CD8-positive, alpha-beta memory T cell (primary cell): ENCODE measurements at places on chromosomes 16 and 17.

- peak; percentile 96 for DNase-seq
These were observed 5.3 kb downstream of the RNF166 start for GRCh38 chr16:88700636-88701482.

DNA sequence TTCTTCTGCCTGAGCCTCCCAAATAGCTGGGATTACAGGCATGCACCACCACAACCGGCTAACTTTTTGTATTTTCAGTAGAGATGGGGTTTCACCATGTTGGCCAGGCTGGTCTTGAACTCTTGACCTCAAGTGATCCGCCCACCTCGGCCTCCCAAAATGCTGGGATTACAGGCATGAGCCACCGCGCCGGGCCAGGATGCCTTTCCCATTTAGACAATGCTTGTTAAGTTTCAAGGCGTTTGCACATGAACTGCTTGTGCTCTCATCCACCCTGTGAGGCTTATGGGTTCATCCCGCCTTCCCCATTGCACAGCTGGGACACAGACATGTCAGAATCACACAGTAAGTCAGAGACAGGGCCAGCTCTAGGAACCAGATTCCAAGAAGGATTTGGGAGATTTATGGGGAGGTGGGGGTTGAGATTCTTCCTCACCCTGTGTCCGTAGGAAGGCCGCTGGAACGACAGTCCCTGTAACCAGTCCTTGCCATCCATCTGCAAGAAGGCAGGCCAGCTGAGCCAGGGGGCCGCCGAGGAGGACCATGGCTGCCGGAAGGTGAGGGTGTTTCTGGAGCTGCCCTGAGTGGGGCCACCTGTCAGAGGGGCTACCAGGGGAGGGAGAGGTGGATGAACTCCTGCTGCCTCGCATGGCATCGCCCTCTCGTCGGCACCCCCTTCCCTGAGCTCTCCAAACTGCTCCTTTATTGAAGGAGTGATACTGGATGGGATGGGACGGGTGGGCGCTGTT, 46.3 kb downstream of the MRC2 start:
- DNase-seq = no peak

DNA sequence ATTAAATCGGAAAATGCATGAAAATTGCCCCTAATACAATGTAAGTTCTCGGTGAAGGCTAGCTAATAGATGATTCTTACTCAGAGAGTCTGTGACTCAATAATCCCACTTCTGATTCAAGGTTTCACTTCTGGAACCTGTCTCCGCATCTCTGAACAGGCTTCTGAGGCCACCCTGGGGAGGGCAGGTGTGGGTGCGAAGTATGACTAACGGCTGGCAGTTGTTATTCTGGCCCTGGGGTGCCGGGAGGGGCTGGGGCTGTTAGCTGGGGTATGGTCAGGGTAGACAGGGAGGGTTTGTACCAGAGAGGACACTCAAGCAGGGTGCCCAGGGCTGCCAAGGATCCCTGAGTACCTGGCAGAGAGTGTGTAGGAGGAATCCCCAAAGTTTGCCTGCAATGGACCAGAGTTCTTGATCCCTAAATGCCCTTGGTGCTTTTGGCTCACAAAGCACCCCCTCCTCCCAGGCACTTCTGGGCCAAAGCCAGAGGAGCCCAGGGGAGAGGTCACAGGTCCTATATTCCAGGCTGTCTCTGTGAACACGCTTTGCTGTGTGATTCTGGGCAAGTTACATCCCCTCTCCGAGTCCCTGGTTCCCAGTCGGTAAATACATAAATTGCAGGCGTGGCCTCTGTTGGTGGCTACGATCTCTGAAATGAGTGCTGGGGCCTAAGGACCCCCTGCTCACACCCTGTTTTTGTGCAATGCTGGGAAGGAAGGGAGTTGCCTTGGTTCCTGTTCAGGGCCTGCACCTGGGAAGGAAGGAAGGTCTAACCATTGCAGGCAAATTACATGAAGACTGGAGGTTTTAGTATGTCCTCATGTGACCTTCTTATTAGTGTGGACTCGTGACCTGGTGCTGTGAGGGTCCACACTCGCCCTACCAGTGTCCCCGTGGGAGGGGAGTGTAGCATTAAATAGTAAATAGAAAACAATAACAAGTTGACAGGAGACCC, 49.9 kb upstream of the CPNE2 start:
- peak; percentile 65 for DNase-seq

DNA sequence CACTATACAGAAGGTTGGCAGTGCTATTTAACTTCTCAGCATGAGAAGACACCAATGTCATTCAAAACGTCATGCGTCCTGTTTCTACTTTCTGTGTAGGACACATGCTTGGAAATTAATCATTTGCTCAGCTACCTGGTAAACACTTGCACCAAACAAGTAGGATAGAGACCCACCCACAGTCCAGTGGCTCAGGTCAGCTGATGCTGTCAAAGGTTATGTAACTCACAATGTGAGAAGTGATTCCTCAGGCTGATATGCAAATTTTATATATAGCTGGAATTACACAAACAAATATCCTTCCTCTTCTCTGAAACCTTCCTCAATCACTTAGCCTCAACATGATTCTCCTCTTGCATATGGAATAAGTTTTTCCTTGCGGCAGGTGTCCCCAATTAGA, 59.6 kb downstream of the ZZEF1 start:
- no peak for DNase-seq

- no peak for DNase-seq
These were observed 6.6 kb upstream of the KCTD5 start for GRCh38 chr16:2675714-2676113.

- DNase-seq = no peak
These were observed 650.9 kb downstream of the TOX3 start for GRCh38 chr16:51896013-51896412.

DNA sequence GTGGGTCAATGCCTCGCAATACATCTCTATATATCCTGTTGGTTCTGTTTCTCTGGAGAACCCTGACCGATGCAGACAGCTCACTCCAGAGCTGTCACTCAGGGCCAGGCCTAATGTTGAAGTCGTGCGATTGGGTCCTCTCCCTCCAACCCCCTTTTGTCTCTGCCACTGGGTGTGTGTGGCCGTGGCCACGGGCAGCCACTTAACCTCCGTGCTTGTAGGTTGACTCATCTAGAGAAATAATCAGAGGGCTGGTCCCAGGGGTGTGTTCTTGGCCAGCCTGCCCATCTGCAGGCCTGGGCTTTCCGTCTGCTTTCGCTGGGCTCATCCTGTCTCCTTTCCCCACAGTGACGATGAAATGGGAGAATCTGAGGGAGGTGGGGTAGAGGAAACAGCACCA, 7.4 kb downstream of the ADAD2 start:
- DNase-seq = no peak

DNA sequence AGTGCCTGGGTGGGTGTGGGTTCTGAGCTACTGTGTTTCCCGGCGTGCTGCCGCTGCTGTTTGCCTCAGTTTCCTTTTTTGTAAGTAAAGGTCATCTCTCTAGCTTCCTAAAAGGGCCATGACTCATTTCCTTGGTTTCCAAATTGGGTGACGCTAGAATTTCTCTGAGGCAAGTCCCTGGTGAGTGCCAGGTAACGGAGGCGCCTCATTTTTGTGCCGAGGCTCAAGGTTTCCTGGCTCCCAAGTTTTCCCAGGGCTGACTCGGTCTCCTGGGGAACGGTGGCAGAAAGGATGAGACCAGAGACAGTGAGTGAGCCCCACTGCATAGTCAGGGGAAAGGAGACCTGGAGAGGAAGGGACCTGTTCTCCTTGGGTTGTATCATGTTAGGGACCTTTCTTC, 20.3 kb downstream of the MSI2 start:
- no peak for DNase-seq

DNA sequence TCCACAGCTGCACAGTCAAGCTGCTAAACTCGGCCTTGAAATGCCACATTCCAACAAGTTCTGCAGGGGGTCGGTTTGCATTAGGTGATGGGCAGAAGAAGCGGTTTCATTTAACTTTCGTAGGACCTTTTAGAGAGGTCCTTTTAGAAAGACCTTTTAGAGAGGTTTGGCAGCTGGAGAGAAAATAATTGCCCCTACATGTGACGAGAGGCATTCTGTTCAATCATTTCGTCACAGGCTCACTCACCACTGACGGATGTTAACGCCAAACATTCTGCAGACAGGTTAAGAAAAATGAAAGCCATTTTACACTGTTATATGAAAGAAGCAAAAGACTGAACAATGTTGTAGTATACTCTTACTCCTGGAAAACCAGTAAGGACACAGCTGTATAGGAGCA, 76.5 kb upstream of the ZNF423 start:
- no peak for DNase-seq

GRCh38 chr17:82030470-82031302, 792 bp upstream of the RAC3 start:
- peak; percentile 85 for DNase-seq

DNA sequence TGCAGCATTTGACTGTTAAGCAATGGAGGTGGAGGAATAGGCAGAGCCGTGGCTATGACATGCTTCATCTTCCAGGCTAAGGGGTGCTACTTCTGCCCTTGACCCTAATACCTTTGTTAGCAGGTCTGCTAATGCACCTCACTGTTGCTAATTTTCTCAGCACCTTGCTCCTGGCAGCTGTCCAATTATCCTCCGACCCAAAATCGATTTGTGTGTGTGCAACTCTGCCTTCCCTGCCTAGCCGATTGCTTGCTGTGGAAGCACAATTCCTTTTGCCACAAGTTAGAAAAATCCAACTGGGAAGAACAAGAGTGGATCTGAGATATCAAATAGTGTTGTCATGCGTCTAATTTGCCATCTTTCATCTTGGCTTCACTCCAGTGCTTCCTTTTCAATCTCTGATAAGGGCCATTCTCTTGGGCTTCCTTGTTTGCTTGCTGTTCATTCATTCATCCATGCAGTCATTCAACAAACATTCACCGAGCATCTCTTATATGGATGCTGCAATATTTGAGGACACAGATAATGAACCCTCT, 422.8 kb downstream of the RBFOX1 start:
- DNase-seq = no peak

DNA sequence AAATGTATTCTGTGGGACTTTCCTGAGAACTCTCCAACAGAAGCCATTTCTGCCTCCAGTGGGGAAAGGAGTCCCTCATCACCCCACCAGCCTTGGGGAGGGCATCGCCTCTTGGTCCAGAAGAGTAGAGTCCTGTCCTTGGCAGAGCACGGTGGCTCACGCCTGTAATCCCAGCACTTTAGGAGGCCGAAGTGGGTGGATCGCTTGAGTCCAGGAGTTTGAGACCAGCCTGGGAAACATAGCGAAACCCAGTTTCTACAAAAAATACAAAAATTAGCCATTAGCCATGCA, 41.0 kb downstream of the LYRM1 start:
- no peak for DNase-seq

DNA sequence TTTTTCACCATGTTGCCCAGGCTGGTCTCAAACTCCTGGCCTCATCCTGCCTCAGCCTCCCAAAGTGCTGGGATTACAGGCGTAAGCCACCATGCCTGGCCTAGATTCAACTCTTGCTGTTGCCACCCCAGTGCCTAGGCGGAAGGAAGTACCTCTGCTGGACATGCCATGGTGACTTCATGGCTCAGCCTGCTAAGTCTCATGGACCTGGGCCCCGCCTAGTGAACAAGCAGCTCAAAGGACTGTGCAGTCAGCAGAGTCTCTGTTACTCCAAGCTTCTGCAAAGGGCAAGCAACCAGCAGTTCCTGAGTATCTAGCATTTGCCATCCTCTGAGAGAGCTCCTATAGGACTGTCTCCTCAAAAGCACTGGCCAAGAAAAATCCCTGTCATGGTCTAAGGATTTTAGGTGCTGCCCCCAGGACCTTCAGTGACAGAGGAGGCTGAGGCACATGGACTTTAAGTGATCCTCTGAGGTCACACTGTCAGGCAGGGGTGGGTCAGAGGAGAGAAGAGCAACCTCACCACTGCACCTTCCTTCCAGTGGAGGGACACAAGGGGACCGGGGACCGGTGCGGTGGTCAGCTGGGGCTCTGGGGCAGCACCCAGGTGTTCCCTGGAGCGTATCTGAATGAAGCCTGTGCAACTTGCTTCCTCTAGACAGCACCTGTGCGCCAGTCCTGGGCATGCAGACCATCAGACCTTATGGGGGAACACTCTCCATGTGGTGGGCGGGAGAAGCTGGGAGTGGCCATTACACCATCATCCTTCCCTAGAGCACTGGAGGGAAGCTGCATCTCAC, 71.3 kb downstream of the IL21R start:
- no peak for DNase-seq

GRCh38 chr17:60989379-60989778, 311.7 kb downstream of the BCAS3 start:
- no peak for DNase-seq

DNA sequence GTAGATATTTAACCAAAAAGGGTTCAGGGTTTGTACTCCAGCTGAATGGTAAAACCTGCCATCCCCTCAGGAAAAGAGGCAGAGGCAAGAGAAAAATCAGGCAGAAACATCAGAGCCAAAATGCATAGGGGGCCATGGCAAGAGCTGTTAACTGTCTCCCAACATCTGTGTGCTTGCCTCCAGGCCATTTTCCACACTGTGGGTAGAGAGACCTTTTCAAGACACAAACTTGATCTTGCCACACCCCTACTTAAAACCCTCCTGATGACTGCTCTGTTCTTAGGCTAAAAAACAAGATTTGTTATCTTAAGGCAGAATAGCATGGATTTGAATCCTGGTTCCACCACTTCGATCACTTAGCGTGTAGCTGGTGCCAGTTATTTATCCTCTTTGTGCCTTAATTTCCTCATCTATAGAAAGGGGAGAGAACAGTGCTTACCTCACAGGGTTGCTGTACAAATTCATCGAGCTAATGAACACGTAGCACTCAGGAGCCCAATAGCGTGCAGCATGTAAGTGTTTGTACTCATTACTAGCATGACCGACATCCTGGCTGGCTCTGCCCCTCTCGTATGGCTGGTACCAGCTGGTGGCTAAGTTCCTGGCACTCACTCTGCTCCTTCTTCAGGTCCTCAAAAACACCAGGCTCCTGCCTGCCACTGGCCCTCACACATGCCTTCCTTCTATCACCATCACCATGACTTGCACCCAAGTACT, 25.8 kb downstream of the STAT3 start:
- DNase-seq = no peak

DNA sequence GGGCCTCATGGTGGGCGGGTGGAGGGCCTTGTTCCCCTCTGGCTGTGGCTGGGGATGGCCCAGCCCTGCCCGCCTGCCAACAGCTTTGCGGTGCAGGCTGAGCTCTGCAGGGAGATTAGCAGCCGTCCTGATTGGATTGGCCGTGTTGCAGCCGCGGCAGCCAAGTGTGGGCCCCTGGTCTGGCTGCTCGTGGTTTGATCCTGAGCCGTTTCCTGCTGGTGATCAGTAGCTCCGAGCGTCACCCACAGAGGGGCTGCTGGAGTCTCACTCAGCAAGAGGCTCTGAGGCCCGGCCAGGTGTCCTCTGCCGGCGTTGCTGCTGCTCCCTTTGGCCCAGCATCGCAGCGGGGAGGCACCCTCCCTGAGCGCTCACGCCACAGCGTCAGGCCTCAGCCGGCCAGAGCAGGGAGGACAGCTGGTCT, 32.5 kb downstream of the BAIAP2 start:
- DNase-seq = no peak

GRCh38 chr17:42632949-42633444, 23.5 kb downstream of the TUBG1 start:
- DNase-seq = no peak
